Activated CD4-positive, alpha-beta memory T cell treated with anti-CD3 and anti-CD28 coated beads, Interleukin-2, amount 10 ng/mL, durations not matched to agents 7 days and 5 days (primary cell): ENCODE measurements at places on chromosomes 7 and 10.

- no peak for DNase-seq
Measured at GRCh38 chr7:151236406-151236805, 4.1 kb downstream of the CHPF2 start.

DNA sequence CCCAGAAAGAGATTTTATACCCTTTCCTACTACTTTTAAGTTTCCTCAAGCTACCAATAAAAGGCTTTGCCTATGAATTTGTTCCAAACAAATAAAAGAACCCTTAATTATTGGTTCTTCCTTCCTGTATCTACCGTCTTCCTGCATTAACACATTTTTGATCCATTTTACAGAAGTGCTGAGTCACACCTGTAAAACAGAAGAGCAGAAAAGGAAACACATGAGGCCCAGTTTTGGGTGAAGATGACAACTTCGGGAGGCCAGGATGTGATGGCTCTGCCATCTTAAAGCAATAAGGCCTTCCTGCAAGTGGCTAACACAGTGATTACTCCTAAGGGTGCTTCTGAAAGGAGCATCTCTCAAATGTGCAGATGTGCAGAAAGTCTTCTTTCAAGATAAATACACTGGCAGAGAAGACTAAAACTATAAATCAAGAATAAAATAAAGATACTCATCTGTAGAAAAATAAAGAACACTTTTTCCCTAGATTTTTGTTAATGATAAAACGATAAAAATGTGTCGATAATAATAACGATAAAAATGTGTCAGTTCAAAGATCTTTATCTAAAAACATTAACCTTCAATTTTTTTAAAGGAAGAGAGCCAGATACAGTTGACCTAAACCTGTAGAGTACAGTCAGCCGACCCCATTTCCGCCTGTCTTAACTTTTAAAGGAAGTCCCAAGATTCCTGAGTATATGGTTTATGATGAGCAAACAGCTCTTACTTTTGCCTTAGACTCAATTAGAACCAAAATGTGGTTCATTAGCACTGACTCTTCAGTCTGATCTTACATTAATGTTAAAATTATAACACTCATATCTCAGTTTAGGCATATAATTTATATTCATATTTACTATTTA lies 108.6 kb downstream of the UBE2H start:
- peak; percentile 34 for DNase-seq

GRCh38 chr10:79206300-79207095 lies 137.7 kb downstream of the ZMIZ1 start:
- DNase-seq, result no peak

DNA sequence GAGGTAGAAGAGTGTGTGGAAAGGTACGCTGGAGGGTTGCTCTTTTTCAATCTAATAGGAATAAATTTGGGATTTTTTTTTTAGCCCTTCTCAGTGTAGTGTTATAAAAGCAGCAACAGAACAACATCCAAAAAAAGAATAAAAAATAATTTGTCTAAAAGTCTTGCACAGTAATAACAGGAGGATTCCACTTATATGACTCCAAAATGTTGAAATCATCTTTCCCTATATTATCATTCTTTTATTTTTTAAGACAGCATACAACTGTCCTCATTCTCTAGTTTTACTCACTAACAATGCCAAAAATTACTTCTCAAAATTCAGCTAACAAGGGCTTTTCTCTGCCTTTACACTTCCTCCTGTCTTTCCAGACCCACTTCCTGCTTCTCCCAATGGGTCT lies 27.8 kb downstream of the IL2RA start:
- no peak for DNase-seq

DNA sequence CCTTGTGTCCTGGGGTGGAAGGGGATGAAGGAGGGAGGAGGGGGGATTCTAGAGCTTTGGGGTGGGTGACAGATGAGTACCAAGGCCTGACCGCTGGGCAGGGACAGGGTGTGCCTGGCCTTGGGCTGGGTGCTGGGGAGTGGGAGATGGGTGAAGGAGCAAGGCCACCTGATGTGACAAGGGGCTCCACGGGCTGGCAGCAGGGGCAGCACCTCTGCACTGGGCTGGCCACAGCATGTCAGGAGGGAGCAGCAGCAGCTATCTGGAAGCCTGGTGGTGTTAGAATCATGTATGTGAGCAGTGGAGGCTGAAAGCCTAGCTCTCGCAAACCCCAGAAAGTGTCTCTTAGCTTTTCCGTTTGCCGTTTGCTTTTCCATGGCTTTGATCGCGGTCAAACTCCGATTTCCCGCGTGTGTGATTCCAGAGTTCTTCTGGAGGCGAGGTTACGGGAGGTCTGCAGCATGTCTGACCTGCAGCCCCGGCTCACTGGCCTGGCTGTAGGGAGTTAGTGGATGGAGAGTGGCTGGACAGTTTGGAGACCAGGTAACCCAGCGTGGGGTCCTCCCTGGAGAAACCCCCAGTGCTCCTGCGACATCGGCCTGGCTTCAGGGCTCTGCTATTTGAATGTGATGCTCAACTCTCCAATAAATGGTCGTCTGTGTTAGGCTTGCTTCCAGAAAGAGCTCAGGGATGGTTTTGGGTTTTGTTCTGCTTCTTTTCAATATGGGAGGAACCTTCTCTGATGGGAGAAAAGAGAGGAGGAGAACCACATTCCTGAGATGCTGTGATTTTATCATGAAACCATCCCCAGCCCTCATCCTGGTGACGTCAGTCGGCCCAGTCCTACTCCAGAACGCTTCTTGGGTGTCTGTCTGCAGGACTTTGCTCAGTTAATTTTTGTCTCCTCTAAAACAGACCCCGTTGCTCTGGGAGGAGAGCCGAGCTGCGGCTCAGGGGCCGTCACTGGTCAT lies 105.5 kb downstream of the CUX1 start:
- DNase-seq, result no peak
